ENCODE measurements at places on chromosomes 4 and X.

- DNase-seq, result no peak
Measured at GRCh38 chrX:35458142-35458541, 340.0 kb upstream of the MAGEB16 start.

DNA sequence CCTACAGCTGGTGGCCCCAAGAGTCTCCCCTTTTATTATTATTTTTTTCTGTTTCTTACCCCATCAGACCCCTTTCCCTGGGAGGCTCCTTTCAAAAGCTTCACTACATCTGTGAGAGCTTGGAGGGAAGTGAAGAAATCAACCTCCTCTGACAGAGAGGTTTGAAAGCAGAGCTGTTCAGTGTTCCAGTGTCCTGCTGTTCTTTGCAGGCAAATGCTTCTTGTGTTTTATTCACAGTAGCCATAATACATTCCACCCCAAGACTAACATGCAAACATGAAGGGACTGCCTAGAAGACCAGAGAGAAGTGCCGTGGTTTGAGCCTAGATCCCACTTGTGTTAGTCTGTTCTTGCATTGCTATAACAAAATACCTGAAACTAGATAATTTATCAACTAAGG lies 192.1 kb downstream of the PTTG2 start:
- no peak for DNase-seq

GRCh38 chrX:12709047-12709446 lies 82.2 kb upstream of the PRPS2 start:
- DNase-seq, result no peak

DNA sequence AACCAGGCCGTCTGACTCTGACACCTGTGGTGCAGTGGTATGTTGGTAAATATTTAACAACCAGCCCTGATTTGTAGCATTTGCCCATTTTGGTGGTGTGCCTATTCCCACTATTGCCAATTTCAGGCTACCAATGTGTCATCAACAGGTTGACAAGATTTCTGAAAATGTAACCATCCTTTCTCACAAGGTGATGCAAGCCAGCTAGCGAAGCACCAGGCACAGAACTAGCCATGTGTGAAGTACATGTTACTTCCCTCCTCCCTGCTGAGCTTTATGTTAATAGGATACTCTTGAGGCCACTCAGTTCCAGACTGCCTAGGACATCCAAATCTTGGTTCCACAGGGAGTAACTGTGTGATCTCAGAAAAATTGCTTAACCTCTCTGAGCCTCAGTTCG lies 7.2 kb upstream of the MAMLD1 start:
- no peak for DNase-seq

DNA sequence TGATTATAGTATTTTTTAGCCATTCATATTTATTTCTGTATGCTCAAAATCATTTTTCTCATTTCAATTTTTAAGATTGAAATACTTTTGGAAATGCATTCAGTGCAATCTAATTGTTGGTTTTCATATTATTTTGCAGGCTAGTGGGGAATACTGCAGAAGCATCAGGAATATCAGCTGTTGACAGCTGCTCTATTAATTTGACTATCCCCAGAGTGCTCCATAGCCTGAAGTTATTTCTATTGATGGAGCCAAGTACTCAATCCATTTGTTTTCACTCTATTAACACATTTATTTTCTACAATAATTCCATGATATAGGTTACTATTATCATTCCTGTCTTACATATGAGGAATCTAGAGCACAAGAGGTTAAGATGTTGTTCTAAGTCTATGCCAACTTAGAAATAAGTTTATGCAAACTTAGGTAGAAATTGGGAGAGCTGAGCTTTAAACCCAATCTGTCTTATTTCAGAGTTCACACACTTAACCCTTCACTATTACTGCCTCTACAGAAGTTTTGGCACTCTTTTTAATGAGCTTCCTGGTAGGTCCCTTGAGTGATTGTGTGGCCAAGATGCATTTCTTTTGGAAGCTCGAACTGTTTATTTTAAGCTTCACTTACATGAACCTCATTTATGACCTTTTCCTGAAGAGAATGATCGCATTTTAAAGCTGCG lies 65.6 kb upstream of the PCDH18 start:
- DNase-seq, result no peak

DNA sequence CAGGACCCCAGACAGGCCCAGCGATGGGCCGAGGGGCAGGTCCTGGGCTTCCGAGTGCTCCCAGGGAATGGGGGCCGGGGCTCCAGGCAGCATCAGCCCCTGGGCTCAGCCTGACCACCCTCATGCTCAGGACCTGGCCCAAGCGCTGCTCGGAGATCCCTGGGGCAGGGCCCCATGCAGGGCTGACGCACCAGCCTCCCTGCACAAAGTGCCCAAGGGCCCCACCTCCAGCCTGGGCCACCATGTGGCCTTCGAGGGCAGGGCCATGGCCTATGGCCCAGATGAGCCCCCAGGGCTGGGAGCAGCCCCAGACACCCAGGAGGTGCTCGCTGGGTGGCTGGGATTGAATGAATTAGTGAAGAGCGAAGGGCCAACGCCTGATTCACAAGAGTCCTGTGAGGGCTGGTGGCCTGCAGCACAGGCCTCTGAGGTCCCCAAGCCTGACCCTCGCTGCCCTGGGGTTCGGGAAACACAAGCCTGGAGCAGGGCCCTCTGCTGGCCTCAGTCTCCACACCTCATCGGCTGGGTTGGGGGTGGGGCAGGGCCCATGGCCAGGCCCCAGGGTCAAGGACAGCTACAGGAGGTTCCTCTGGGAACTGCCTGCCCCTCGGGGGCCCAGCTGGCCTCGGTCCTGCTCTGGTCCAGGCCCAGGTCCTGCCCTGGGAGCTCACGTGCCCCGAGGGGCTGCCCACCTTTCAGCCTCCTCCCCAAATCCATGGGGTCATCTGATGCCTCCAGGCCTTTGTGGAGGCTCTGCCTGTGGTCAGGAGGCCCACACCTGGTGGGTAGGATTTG lies 13.3 kb upstream of the FGFR3 start:
- no peak for DNase-seq

DNA sequence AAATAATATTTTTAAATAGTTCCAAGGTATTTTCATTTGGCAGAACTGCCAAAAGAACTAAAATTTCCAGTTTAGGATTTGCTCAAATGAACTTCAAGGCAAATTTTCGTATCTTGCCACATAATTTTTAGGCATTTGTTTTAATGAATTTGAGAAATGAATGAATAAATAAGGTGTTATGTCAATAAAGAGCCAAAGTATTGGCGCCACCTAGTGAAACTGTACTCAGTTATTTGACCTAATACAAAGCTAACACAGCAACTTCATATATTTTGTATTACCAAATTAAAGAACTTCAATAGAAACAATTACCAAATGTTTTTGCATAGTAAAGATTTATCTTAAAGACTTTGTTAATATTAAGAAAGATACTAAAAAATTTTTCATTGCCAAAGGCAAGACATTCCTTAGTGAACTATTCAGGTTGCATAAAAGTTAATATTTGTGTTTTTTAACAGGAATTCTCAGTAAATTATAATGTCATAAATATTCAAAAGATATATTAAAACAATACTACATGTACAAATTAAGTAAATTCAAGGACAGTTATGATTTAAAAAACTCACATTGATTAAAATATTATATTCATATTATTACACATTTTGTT lies 50.3 kb downstream of the STPG2 start:
- no peak for DNase-seq

DNA sequence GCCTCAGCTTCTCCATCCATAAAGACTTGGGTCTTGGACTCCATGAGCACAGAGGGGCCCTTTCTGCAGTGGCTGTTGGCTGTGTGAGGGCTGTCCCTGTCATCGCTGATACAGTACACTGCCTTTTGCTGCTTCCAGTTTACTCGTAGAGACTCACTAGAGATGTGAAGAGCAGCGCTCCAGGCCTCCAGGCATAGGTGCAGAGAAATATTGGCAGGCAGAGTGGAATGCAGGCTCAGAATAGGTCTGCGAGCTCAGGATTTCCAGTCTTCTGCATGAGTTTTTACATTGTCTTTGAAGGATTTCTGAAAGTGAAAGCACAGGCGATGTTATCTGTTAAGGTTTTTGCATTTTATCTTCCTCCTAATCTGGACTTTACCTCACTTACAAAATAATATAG lies 97.4 kb downstream of the AASDH start:
- DNase-seq, result no peak

DNA sequence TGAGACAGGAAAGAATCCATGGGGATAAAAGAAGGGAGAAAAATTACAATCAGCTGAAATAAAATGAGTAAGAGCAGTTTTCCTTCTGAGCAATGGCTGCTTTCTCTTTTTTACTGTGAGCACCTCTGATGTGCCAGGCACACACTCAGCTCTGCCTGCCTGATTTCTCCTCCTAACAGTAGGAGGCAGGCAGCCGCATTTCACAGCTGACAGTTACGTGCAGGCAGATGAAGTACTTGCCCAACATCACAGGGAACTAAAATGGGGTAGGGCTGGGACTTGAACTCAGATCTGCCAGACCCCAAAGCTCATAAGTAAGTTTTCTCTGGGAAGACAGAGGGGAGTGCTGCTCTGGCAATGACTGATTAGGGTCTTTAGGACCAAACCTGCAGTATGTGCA lies 54.6 kb downstream of the C4orf50 start:
- DNase-seq, result no peak

- no peak for DNase-seq
Measured at GRCh38 chr4:118113220-118113619, 78.9 kb downstream of the NDST3 start.

- DNase-seq, result no peak
Measured at GRCh38 chr4:154946113-154946512, 165.0 kb downstream of the RBM46 start.

- DNase-seq, result no peak
Measured at GRCh38 chr4:6452897-6453687, 19.3 kb downstream of the PPP2R2C start.

- DNase-seq, result no peak
Measured at GRCh38 chr4:108377021-108377420, 208.3 kb upstream of the LEF1 start.

DNA sequence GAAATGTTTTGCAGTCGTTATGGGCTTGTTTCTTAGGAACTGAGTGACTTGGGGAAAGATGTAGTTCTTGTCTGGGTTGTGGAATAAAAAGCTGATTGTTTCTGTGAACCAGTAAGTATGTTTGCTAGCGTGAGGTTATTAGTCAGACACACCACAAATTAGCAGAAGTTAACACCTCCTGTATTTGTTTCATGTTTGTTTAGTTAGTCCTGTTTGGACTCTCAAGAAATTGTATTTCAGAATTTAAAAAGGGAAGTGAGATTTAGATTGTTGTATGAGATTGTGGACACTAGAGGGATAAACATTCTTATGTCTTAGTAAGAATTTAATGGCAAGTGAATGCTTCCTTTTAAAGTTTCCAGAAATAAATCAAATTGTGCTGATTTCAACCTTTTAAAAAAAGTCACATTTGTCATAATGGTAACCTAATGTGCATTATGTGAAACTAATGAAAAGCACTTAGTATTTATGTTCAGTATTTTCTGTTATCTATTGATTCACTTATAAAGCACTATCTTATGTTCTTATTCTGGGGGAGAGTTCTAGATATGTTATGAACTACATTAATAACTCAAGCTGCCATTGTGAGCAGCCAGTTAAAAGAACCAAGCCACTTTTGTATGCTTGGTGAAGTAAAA lies 25.6 kb downstream of the ATP10D start:
- DNase-seq, result no peak

DNA sequence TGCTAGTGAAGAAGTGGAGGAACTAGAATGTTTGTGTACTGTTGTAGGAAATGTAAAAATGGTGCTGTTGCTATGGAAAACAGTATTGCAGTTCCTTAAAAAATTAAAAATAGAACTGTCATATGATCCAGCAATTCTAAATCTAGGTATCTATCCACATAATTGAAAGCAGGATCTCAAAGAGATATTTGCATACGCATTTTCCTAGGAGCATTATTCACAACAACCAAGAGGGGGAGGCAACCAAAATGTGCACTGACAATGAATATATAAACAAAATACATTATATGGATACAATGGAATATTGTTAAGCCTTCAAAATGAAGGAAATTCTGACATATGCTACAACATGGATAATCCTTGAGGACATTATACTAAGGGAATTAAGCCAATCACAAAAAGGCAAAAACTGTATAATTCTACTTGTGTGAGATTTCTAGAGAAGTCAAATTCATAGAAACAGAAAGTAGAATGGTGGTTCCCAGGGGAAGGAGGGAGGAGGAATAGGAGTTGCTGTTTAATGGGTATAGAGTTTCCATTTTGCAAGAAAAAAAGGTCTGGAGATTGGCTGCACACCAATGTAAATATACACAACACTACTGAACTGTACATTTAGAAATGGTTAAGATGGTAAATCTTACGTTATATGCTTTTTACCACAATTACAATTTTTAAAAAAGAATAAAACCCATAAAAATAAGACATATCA lies 35.6 kb upstream of the KCNE5 start:
- DNase-seq, result no peak

GRCh38 chr4:130054908-130055307 lies 959.0 kb downstream of the C4orf33 start:
- DNase-seq, result no peak

GRCh38 chr4:26609391-26609790 lies 25.5 kb downstream of the TBC1D19 start:
- no peak for DNase-seq

GRCh38 chr4:94974773-94975172 lies 217.0 kb downstream of the BMPR1B start:
- no peak for DNase-seq

GRCh38 chr4:8427761-8428287 lies 12.7 kb downstream of the ACOX3 start:
- no peak for DNase-seq

GRCh38 chrX:129613596-129613995 lies 41.2 kb downstream of the APLN start:
- DNase-seq, result no peak

DNA sequence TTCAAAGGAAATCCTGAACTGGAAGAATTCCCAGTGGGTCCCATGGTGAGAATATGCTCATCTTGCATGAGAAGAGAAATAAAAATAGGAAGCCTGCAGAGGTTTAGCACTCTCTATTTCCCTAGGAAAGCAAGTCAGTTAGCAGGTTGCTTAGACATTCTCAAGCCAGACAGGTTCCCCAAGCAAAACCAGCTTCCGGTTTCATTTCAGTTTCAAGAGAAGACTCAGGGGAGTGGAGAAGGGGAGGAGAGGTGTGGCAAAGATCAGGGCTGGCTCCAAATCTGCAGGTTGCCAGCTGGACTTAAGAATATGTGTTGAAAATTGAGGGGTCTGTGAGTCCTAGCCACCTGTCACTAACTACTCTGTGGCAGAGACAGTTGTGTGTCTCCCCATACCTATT lies 107.5 kb downstream of the CLNK start:
- DNase-seq, result no peak

DNA sequence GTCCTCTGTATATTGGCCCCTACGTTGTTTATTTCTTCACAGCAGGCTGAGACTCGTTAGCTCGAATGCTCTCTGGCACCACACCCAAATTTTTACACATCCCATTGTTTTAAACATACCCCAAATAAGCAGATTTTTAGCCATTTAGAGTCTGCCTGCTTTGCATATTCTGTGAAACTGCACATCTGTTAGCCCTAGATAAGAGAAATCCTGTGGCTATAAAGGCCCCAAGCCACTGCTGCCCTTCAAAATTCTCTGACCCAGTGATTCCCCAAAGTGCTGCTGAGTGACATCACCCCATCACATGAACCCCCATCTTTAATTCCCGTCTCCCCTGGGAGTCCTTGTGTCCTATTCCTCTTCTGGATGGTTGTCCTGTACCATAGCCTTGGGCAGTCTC lies 20.8 kb downstream of the TEX13C start:
- no peak for DNase-seq
